ENCODE measurements at places on chromosomes 7 and 10. TPM values are rescaled to one million over a fixed set of nuclear protein-coding genes. Genes with fewer than 3 reads are reported as not detected.

Gene TBL2
- 34.3 TPM for total RNA-seq

Gene ZNF488
- total RNA-seq: 0.25 TPM

Gene ZC3HAV1L
- total RNA-seq: 16.8 TPM

Gene YAE1
- 18.8 TPM for total RNA-seq

Gene TMEM270
- total RNA-seq: not detected

Gene DGKI
- total RNA-seq: 1.5 TPM

Gene SFXN4
- total RNA-seq: 29.9 TPM

Gene SFXN2
- total RNA-seq: 4.3 TPM

- DNase-seq: no peak
Measured at GRCh38 chr10:117162093-117163060, 24.3 kb upstream of the VAX1 start.

DNA sequence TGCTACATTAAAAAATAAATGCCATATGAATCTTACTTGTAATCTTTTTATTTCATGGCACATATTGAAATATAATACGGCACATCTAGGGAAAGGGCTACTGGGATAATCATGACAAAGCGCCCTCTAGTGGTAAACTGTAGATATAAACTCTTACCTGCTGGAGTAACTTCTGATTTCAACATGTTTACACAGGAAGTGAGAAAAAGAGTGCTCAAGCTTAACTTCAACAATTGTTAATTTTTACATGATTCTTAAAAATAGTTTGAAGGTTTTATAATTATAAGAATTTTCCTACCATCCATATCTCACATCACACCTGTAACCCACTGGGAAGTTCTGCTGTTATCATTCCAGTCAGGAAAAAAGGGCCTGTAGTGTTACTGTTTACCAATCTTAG, 2.0 kb upstream of the HEPACAM2 start:
- no peak for DNase-seq

DNA sequence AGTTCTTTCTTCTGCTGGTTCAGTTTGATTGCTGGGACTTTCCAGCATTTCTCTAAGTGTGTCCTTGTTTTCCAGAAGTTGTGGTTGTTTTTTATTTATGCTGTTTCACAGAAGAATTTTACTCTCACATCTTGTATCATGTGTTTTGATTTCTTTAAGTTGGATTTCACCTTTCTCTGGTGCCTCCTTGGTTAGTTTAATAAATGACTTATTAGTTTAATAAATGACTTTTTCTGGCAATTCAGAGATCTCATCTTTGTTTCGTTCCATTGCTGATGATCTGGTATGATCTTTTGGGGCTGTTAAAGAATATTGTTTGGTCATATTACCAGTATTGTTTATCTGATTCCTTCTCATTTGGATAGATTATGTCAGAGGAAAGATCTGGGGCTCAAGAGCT, 59.8 kb upstream of the CYP2C9 start:
- DNase-seq: no peak

DNA sequence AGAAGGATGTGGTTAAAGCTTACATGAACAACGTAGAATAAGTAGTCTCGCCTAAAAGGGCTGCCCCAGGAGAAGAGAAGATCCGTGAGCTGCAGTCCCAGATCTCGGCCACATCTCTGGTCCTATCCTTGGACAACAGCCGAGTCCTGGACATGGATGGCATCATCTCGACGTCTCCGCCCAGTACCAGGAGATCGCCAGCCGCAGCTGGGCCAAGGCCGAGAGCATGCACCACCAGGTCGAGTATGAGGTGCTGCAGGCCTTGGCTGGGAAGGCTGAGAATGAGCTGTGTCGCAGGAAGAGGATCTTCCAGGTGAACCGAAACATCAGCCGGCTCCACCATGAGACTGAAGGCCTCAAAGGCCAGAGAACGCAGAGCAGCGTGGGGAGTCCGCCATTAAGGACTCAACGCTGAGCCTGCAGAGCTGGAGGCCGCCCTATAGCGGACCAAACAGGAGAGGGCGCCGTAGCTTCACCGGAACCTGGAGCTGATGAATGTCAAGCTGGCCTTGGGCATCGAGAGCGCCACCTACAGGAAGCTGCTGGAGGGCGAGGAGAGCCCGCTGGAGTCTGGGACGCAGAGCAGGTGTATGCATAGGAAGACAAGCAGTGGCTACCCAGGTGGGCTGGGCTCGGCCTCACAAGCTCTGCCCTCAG, 22.2 kb downstream of the LIPK start:
- DNase-seq: no peak

- no peak for DNase-seq
Measured at GRCh38 chr7:16063221-16063620, 358.1 kb downstream of the CRPPA start.

GRCh38 chr7:12110425-12110824, 100.7 kb upstream of the TMEM106B start:
- no peak for DNase-seq

DNA sequence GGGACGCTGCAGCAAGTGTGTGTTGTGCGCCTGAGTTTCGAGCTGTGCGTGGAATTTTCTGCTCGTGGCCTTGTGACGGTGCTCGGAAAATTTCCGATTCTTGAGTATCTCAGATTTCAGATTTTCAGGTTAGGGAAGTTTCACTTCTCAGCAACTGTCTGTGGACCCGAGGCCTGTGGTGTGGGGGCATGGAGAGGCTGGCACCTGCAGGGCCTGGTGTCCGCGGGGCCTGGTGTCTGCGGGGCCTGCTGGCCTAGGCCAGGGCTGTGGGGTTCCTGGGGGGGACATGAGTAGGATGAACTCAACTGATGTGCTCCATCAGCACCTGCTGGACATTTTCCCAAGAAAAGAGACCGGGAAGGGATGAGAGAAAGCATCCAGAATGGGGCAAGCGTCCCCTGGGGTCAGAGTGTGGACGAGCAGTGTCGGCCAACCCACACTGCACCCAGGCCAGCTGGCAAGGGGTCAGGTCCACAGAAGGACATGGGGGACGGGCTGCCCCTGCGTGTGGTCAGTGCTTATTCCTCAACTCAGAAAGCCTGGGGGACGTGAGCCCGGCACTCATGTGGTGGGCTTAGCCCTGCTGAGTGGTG, 31.3 kb upstream of the SHH start:
- no peak for DNase-seq

DNA sequence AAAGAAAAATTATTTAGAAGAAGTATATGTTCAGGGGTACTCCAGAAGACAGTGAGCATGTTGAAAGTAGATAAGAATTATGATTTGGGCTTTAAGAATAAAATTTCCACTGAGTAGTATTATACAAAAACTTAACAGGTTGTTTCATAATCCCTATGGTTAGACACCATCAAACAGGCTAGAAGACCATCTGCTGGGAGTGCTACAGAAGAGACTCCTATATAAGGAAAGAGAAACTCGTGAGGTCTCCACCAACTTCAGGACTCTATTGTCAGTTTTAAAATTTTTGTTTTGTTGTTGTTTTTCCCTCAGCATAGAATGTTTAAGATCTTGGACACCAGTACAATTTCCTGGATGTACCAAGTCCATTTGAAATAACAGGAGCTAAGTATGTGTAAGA, 13.1 kb downstream of the DNAJC1 start:
- DNase-seq: no peak

DNA sequence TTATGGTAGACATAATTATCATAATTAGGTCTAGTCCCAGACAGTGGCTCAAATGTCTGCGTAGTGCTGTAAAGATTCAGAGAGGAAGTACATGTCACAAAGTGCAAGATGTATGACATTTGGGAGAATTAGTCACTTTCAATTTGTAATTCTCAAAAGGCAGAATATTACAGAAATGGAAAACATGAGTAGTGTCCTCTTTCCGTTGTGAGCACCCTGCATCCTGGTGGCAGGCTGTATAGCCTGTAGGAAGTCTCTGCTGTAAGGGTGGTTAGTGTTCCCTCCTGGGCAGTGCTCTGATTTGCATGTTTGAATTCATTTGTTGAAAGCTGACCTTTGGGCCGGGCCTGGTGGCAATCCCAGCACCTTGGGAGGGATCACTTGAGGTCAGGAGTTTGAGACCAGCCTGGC, 17.0 kb downstream of the CDK14 start:
- DNase-seq: no peak

- no peak for DNase-seq
Measured at GRCh38 chr10:12876266-12876665, 125.2 kb downstream of the CCDC3 start.

DNA sequence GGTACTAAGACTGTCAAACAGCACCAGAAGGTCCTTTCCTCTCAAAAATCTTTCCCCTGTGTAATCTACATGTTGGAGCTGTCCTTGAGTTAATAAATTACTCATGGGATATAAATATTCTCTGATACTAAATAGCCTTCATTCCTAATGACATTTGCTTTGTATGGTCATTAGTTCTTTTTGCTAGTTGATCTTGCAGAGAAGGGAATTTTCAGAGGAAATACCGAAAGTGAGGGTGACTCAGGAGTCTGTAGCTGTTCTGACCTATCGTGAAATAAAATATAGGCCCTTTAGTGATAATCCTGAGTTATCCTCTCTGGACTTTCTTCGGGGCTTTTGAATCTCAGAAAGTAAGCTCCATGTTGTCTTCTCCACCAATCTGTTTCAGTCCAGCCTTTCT, 19.4 kb upstream of the CLDN12 start:
- no peak for DNase-seq

- DNase-seq: no peak
Measured at GRCh38 chr7:124857672-124858235, 71.9 kb downstream of the POT1 start.

GRCh38 chr10:46268076-46268881, 18.5 kb upstream of the ANTXRL start:
- no peak for DNase-seq

- no peak for DNase-seq
Measured at GRCh38 chr10:103038570-103038969, 120.5 kb downstream of the CNNM2 start.

DNA sequence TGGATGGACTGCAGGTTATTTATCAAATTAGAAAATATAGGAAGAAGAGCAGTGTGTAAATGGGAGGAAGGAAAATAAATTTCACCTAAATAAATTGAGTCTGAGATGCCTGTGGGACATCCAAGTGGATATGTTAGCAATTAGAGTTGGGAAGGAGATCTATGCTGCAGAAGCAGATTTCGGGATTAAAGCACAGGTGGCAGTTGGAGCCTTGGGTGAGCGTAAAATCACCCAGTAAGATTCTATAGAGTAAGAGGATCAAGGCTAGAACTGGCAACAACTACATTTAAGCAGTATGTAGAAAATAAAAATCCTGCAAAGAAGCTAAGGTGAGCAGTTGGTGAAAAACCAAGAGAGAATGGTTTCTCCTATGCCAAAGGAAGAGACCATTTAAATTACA, 8.4 kb downstream of the TRIM4 start:
- DNase-seq: no peak

DNA sequence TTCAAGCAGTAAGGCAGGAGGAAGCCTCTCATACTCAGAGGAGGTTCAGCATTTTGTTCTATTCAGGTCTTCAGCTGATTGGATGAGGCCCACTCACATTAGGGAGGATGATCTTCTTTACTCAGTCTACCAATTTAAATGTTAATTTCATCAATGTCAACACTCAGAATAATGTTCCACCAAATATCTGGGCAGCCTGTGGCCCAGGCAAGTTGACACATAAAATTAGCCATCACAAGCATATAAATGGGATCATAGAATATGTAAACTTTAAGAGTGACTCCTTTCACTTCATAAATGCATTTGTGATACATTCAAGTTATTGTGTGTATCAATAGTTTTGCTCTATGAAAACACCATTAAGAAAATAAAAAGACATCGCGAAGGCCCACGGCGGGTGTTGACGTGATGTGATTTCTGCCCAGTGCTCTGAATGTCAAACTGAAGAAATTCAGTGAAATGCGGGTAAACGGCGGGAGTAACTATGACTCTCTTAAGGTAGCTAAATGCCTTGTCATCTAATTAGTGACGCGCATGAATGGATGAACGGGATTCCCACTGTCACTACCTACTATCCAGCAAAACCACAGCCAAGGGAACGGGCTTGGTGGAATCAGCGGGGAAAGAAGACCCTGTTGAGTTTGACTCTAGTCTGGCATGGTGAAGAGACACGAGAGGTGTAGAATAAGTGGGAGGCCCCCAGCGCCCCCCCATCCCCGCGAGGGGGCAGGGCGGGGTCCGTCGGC, 536.1 kb upstream of the AUTS2 start:
- DNase-seq: no peak

DNA sequence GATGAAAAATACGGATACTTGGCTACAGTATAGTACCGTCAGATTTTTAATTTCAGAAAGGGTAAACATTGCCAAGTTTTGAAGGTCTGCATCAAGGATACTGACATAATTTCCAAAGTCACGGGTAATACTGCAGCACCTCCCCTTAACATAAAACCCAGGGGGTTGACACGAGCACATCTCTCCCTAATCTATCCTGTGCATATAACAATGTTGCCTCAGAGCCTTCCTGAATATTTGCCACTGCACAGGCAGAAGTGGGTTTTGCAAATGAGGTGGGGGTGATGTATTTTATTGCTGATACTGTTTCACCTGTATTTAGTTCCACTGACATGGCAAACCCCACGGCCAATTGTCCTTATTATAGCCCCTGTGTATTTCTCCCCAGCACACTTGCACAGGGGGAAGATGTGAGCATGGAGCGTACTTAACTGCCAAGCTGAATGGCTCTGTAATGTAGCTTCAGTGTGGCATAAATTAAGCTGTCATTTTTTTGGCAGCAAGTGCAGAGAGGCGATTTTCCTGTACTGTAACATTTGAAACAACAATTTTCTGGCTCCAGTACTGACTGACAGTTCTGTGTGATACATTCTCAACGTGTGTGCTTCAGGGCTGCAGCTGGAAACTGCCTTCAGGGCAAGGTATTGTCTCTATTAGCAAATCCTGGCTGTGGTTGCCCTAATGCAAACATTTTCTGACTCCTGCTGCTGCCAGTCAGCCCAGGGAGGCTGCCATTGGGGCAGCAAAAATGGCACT, 299.6 kb upstream of the SP4 start:
- no peak for DNase-seq

Measured in omental fat pad (tissue), 4 donors.